ENCODE measurements at places on chromosomes 3 and 15.

- no peak for DNase-seq
Observed at GRCh38 chr3:56207922-56208321, 260.3 kb downstream of the ERC2 start.

DNA sequence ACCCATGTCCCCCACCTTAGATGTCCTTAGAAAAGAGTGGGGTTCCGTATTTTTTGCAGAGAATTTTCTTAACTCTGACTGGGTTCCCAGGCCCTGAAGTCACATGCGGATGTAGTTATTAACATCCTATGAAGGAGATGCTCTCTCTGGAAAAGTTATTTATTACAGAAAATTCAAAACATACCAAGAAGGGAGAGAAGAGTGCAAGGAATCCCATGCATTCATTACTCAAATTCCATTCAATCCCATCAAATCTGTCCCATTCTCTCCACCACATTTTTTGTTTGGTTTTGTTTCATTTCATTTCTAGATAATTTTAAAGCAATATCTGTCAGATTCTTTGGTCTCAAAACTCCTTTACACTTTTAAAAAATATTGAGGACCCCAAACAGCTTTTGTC lies 34.3 kb upstream of the ANKRD34C start:
- no peak for DNase-seq

GRCh38 chr3:157063926-157064325 lies 96.0 kb downstream of the CCNL1 start:
- DNase-seq: no peak

DNA sequence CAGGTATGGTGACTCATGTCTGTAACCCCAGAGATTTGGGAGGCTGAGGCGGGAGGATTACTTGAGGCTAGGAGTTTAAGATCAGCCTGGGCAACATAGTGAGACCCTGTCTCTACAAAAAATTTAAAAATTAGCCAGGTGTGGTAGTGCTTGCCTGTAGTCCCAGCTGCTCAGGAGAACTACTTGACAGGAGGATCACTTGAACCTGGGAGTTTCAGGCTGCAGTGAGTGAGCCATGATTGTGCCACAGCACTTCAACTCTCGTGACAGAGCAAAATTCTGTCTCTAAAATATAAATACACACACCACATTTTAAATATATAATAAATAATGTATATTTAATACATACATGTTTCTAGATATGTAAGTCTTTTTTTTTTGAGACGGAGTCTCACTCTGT lies 53.5 kb upstream of the TEX264 start:
- no peak for DNase-seq

DNA sequence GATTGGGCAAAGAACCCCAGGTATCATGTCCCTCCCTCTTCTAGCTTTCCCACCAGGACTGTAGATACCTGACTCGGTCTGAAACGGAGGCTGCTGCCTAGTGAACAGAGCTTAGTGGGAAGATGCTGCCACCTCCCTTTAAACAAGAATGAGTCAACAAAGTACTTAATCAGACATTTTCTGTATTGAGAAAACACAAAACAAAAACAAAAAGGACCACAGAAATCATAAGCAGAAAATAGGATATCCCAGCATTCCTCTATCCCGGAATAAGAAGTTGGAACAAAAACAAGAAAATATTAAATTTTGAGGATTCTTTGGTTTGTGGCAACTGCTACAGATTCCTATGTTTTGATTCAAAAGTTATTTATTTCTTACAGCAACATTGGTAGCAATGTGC lies 51.7 kb upstream of the COL8A1 start:
- DNase-seq: no peak

- no peak for DNase-seq
Observed at GRCh38 chr3:128289534-128289933, 136.3 kb downstream of the EEFSEC start.

GRCh38 chr15:76298986-76299385 lies 12.3 kb downstream of the ETFA start:
- no peak for DNase-seq

- no peak for DNase-seq
Observed at GRCh38 chr3:20552605-20553275, 366.7 kb upstream of the SGO1 start.

DNA sequence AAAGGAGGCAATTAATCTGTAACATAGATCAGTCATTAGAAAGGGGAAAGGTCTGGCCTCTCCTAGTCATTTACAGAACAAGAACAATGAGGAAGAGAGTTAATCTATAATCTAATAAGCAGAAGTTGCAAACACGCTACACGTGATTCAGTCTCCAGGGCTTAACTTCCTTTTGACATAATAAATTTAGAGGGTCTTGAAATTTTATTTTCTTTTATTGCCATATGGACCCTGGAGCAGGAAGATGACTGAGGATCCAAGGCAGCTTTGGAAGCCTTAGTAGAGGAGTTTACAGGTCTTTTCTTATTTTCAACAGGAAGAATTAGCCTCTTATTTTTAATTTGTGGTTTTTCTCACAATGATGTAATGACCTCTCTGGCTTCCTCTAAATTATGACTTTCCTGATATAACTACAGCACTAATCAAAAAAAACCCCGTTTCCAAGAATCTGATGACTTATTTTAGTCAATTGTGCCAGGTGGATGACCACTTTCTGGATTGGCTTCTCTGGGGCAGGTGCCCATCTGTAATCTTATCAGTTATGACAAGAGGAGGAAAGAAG lies 32.2 kb downstream of the ADGRG7 start:
- no peak for DNase-seq

GRCh38 chr3:125594581-125595011 lies 701 bp downstream of the OSBPL11 start:
- DNase-seq: no peak

DNA sequence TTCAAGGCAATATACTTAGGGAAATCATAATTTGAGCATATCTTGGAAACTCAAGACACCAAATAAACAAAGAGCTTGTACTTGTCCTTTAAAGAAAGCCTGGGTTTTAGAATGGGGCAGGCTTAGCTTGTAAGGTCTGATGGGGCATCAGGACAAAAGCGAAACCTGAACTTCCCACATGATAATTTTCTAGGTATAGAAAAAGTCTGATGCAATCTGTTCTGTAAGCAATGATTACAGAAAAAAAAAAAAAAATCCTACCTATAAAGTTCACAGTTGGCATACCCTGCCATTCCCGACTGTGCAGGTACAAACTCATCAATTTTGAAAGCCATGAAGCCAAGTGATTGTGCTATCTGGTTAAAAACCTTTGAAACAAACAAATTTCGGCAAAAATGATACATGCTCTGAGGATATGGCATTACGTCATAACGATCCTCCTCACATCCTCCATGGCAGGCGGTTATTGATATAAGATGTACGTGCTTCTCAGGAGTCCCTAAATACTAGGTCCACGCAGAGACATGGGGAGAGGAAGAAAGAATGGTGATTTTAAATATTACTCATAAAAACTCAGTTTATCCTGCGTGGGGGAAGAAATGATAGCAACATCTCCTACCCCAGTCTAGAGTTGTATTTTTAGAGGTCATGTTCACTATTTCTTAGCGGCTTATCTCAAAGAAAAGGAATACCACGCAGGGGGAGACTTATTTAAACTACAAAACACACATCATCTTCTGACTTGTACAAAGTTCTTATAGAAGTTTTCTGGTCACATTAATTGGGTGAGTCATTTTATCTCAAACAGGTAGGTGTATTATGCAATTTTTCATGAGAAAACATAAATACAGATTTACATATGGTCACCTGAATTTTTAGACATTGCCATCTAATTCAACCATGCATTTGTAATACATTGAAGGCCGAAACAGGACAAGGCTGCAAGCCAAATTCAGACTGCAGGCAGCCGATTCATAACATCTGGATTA lies 27.0 kb downstream of the MB21D2 start:
- no peak for DNase-seq

GRCh38 chr3:155282385-155283091 lies 10.9 kb downstream of the STRIT1 start:
- no peak for DNase-seq

DNA sequence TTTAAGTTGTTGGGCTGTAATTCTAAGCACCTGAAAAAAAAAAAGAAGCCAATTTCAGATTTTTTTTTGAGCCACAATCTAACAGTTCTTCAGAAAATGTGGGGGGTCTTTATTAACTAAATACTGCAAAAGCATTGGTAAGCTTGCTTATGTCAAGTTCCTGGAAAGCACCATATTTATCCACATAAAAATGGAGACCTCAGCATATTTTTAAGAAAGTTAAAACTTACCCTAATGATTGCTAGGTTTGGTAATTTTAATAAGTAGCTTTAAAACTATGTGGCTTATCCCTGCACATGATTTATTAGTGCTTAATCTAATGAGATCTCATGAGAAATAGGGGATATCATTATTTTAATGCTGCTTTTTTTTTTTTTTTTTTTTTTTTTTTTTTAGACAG lies 156.8 kb downstream of the USP13 start:
- no peak for DNase-seq
